ENCODE measurements at places on chromosomes 12 and 14.
A peak's percentile ranks its signal among the peaks of the same experiment; 100 is the strongest.

GRCh38 chr14:25121337-25122129 is 71.6 kb upstream of the STXBP6 start:
- no peak for DNase-seq
- no peak overlapping the region for H3K27ac ChIP-seq
- H3K27me3 ChIP-seq, result peaks cover 5% of the 10 kb centered on the region
- H3K36me3 ChIP-seq, result no peaks in the 10 kb centered on the region
- no peak overlapping the region for H3K4me3 ChIP-seq
- no peaks in the 10 kb centered on the region for H3K4me1 ChIP-seq

- no peak for DNase-seq
- H3K27me3 ChIP-seq, result no peaks in the 10 kb centered on the region
Observed at GRCh38 chr12:128940974-128941373, 87.7 kb downstream of the GLT1D1 start.

DNA sequence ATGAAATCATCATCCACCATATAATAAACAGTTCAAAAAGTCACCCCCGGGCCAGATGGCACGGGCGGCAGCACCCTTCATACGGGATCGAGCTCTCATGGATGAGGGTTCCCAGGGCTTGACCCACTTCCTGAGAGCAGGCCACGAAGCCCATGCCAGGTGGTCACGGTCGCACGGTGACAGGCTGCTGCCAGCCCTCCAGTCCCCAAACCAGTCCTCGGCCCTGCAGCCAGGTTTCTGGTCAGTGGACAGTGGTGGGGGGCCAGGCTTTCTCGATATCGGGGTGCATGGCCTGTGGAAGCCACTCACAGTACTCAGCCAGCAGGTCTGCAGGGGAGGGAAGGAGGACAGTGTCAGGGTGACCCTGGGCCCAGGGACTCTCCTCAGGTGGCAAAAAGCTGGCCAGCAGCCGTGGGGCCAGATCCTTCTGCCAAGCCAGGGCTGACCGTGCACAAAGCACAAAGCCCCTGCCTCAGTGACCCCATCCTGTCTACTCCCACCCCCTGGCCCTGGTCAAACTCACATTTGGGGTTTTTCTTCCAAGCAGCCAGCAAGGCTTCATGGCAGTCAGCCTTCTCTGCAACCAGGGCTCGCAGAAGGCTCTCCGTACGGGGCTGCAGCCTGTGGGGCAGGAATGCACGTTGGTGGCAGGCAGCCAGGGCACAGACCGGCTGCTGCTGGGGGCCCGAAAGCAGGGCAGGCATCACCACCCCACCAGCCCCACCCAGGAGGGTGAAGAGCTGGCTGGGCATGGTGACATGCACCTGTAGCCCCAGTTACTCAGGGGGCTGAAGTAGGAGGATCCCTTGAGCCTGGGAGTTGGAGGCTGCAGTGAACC is 33.3 kb upstream of the UBC start:
- no peak overlapping the region for H3K27ac ChIP-seq
- DNase-seq, result no peak

- no peak for DNase-seq
- peaks cover 1% of the 10 kb centered on the region for H3K36me3 ChIP-seq
Observed at GRCh38 chr14:101563654-101564443, 2.6 kb downstream of the DIO3 start.

- no peaks in the 10 kb centered on the region for H3K36me3 ChIP-seq
- peaks cover 6% of the 10 kb centered on the region for H3K4me1 ChIP-seq
- no peak overlapping the region for H3K4me3 ChIP-seq
- H3K27me3 ChIP-seq, result no peaks in the 10 kb centered on the region
- no peak for DNase-seq
Observed at GRCh38 chr12:92199819-92200576, 54.4 kb upstream of the BTG1 start.

DNA sequence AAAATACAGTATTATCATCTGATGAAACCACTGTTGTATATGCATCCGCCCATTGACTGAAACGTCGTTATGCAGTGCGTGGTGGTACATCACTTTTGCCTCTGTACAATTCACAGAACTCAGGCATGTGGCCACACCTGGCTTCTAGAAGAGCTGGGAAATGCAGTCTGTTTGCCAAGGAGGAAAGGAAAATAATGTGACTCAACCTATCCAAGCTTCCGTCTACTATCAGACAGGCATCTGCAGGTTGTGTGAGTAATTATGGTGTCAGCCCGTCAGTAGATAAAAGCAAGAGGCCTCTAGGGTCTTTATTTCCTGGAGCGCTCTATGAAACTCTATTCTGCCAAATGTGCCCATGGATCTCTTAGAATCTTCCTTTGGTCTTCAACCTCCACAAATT is 111.6 kb downstream of the BBS10 start:
- no peak overlapping the region for H3K4me3 ChIP-seq
- H3K27ac ChIP-seq, result no peak overlapping the region
- H3K27me3 ChIP-seq, result peaks cover 6% of the 10 kb centered on the region
- DNase-seq, result no peak
- H3K4me1 ChIP-seq, result no peaks in the 10 kb centered on the region

GRCh38 chr14:90732139-90732538 is 84.1 kb downstream of the TTC7B start:
- no peak overlapping the region for H3K27ac ChIP-seq
- no peak for DNase-seq
- no peak overlapping the region for H3K4me3 ChIP-seq
- peaks cover 3% of the 10 kb centered on the region for H3K27me3 ChIP-seq
- no peaks in the 10 kb centered on the region for H3K4me1 ChIP-seq

- H3K4me1 ChIP-seq, result no peaks in the 10 kb centered on the region
- peaks cover 4% of the 10 kb centered on the region for H3K27me3 ChIP-seq
- H3K27ac ChIP-seq, result no peak overlapping the region
- H3K4me3 ChIP-seq, result no peak overlapping the region
- DNase-seq, result no peak
Observed at GRCh38 chr12:69642531-69642930, 31.8 kb upstream of the LRRC10 start.

DNA sequence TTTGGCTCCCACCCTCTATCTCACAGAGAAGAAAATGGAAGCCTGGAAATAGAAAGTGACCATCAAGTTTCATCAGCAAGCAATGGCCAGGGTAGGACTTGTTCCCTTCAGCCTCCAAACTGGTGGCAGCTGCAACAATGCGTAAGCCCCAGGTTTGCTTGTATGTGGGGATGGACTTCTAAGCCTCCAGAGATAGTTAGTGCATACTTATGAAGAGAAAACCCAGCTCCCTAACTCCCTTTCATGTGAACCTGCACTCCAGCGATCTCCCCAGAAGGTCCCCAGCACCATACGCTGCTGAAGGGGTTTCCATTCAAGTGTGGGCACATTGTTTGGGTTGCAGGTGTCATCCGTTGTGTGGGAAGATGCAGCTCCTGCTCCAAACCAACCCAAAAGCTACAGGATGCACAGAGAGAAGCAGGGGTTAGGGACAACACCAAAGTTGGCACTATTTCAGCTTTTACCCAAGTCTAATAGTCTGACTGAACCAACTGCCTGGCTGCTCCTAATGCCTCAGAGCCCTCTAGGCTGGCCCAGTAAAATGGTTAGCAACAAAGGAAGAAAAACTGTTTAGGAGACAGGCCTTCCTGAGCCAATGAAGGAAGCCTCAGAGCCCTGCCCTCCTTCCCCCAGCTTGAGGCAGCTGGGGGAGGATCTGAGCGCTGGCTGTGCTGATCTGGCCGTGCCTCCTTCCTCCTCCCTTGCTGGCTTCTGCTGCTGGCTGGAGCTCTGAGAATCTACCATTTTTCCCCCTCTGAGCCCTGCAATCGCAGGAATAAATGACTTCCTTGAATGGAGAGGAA is 12.3 kb downstream of the ZFP36L1 start:
- H3K4me1 ChIP-seq, result peaks cover 81% of the 10 kb centered on the region
- DNase-seq, result no peak
- H3K27me3 ChIP-seq, result no peaks in the 10 kb centered on the region
- H3K4me3 ChIP-seq, result peak overlapping the region; percentile 85
- H3K27ac ChIP-seq, result peak overlapping the region; percentile 97
- no peaks in the 10 kb centered on the region for H3K36me3 ChIP-seq

DNA sequence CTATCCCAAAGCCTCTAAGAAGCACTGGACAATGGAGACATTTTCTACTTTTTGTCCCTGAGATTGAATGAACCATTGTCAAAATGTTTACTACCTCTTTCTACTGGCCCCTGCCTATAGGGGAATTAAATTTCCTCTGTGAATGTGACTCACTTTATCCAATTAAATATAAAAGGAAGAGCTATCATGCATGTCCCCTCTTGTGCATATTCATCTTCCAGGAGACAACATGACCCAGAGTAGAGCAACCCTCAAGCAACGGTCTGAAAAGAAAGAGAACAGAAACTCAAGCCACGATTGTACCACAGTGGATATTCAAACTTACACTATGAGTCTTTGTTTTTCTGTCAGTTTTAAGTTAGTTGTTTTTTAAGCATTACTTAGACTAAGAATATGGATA is 938.4 kb upstream of the ATXN7L3B start:
- no peak overlapping the region for H3K4me3 ChIP-seq
- DNase-seq, result no peak
- H3K27me3 ChIP-seq, result no peaks in the 10 kb centered on the region
- no peaks in the 10 kb centered on the region for H3K36me3 ChIP-seq

- no peaks in the 10 kb centered on the region for H3K36me3 ChIP-seq
- H3K27ac ChIP-seq, result no peak overlapping the region
- peaks cover 37% of the 10 kb centered on the region for H3K27me3 ChIP-seq
- DNase-seq, result no peak
- no peak overlapping the region for H3K4me3 ChIP-seq
- no peaks in the 10 kb centered on the region for H3K4me1 ChIP-seq
Observed at GRCh38 chr14:99862136-99862535, 68.9 kb downstream of the EML1 start.

DNA sequence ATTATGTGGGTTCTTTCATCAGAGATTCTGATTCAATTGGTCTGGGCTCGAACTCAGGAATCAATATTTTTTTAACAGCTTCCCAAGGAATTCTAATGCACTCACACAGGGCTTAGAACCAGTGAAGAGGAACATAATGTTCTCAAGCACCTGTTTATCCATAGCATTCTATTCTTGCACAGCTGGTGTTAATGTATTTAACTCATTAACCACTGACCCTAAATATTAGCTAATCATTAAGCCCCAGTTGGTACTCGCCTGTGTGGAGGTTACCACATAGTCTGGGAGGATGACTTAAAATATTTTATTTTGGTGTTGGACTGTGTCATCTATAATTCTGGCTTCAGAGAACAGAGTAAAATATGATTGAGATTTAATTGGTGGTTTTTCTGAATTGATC is 45.3 kb downstream of the LRP6 start:
- H3K27me3 ChIP-seq, result no peaks in the 10 kb centered on the region
- H3K27ac ChIP-seq, result no peak overlapping the region
- no peak for DNase-seq
- H3K4me3 ChIP-seq, result no peak overlapping the region
- peaks cover 3% of the 10 kb centered on the region for H3K36me3 ChIP-seq

DNA sequence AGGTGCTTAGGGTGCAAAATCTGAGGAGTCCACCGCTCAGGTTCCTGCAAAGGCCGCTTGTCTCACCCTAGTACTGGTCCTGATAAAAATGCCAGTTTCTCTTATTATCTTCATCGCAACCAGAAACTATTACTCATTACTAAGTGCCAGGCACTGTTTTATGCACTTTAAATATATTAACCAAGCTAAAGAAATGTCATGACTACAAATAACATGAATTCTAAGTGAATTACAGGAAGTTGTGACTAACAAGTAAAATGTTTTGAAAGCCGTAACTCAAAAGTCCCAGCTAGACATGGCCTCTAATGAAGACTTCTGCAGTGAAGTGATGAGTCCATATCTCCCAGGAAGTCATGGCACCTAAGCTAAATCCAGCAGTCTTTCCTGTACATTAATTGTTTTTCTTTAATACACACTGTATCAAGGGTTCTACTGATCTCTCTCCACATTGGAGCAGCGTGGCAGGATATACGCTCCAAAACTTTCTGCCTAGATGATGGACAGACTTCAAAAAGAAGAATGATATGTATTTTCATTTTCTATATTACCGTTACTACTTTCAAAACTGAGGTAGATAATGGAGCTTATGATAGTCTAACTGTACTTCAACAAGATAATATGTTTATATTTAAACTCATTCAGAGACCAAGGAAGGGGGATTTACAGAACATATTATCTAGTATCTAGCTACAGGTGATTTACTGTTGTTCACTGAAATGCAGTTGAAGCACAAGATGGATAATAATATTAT is 117.3 kb upstream of the ARID2 start:
- DNase-seq, result no peak
- H3K4me3 ChIP-seq, result no peak overlapping the region
- no peak overlapping the region for H3K27ac ChIP-seq
- H3K27me3 ChIP-seq, result no peaks in the 10 kb centered on the region

DNA sequence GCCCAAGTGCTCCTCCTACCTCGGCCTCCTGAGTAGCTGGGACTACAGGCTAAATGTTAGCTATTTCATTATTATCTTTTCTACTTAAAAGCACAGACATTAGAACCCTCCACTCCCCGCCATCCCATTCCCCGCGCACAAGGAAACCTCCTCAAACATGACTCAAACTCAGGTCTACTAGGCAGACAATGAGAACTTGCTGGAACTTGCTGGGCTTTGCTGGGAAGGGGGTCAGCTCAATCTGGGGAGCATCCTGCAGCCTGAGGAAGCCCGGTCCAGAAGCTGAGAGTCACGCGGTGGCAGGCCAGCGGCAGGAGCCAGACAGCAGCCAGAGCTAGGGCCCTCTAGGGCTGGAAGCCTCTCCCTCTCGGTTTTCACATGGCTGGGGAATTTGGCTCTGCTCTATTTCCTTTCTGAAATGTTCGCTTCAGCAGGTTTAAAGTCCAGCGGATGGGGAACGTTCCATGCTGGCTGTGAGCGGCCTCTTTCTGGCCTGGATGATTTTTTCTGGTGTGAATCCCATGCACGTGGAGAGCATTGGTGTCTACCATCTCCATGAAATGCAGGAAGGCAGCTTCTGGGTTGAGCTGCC is 68.5 kb downstream of the SLC6A12 start:
- H3K4me1 ChIP-seq, result peaks cover 3% of the 10 kb centered on the region
- DNase-seq, result no peak
- no peaks in the 10 kb centered on the region for H3K27me3 ChIP-seq
- no peak overlapping the region for H3K4me3 ChIP-seq
- no peaks in the 10 kb centered on the region for H3K36me3 ChIP-seq
- peak overlapping the region; percentile 34 for H3K27ac ChIP-seq

- H3K4me1 ChIP-seq, result no peaks in the 10 kb centered on the region
- peaks cover 6% of the 10 kb centered on the region for H3K36me3 ChIP-seq
- peaks cover 2% of the 10 kb centered on the region for H3K27me3 ChIP-seq
- H3K4me3 ChIP-seq, result no peak overlapping the region
- no peak for DNase-seq
Observed at GRCh38 chr14:49134940-49135339, 451.2 kb downstream of the RPS29 start.

DNA sequence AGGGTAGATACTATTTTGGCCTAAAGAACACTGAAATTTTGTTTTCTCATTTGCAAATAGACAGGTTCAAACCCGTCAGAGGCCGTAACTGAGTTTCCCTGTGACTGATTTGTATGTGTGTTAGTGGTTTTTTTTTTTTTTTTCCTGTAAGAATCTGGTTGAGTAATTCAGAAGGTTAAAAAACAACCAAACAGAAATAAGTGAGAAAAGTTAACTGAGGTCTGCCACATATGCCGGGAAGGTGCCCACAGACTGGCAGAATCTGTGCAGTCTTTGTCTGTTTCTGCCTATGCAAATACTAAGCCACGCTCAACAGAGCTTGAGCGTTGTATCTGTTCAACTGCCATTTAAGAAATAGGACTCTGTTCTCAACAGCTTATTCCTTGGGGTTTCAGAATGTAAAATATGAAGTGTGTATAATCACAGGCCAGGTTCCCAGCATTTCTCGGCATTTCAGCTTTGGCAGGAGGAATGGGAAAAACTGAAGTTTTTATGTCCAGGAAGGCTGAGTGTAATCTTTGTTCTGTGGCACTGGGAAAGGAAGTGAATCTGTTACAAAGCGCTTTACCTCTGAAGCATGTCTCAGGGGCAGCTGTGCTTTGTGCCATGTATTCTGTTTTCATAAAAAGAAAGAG is 181.9 kb downstream of the PRKCH start:
- no peaks in the 10 kb centered on the region for H3K27me3 ChIP-seq
- peak overlapping the region; percentile 97 for H3K27ac ChIP-seq
